Umbilical cord (tissue), 2 donors: ENCODE measurements at places on chromosomes 4 and X. TPM values are rescaled to one million over a fixed set of nuclear protein-coding genes. Genes with fewer than 3 reads are reported as not detected.

PIM2 gene
- total RNA-seq = 7.9 TPM

RAB41 gene
- not detected for total RNA-seq

MAGEA10 gene
- 0.24 TPM for total RNA-seq

UCHL1 gene
- total RNA-seq = 23.6 TPM

MID1 gene
- total RNA-seq = 56.8 TPM

SLC9B1 gene
- total RNA-seq = 12.8 TPM

GUCY1A1 gene
- total RNA-seq = 252 TPM

SPANXN3 gene
- not detected for total RNA-seq

GAGE13 gene
- total RNA-seq = not detected

TLR1 gene
- total RNA-seq = 27.9 TPM

ADAD1 gene
- total RNA-seq = not detected

CCSER1 gene
- total RNA-seq = 14.7 TPM

TLR2 gene
- 16.4 TPM for total RNA-seq

FAM53A gene
- total RNA-seq = not detected

FHIP1A gene
- 3.4 TPM for total RNA-seq

EREG gene
- total RNA-seq = 3.9 TPM

CXCL1 gene
- total RNA-seq = 56.1 TPM

INPP4B gene
- total RNA-seq = 78.7 TPM

ARHGAP36 gene
- not detected for total RNA-seq

CT55 gene
- total RNA-seq = 6.5 TPM
